NCI-H526 (cell line): ENCODE measurements at places on chromosomes 11 and 22.

- DNase-seq: no peak
Measured at GRCh38 chr11:130642994-130643393, 194.5 kb downstream of the ADAMTS15 start.

- DNase-seq: no peak
Measured at GRCh38 chr22:41857155-41857859, 24.4 kb downstream of the SREBF2 start.

DNA sequence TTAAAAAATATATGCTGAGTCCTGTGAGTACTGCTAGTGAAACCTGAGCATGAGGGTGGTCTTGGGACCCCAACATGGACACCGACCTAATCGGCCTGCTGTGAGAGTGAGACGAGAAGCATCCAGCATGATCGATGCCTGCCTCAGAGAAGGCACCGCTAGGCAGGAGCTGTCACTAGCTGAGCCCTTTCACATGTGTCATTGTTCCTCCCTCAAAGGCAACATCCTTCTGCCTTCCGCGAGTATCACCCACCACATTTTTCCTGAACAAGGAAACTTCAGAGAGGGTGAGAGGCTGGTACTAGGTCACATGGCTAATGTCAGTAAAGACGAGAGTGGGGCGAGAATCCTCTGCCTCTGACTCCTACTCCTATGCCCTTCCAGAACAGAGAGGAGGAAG, 35.6 kb downstream of the AP1B1 start:
- no peak for DNase-seq

DNA sequence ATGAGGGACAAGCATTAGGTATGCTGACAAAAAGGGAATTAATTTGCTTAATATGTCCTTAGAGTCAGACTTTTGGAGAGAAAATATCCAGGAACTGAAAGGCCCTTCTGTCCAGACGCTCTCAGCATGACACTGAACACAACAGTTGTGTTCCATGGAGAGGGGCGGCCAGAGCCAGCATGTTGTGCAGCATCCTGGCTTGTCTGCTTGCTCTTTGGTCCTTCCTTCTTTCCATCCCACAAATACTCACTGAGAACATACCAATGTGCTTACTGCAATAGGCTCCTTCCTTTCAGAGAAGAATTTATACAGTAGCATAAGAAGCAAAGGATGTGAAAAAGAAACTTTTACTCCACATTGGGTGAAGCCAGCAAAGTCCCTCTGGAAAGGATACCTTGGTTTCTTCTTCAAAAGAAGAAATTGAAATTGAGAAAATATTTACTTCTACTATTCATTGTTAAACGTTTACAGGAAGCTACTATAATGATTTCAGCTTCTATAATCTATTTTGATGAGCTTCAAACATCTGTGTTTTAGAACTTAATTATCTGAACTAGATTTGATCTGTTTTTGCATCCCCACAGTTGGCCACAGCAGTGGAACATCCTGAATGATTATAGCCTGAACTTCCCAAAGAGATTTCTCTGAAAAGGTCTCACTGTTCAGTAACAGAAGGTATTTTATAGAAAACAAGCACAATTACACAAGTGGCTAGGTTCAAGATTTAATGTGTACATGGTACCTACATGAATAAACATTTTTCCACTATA, 304.1 kb upstream of the PITPNB start:
- DNase-seq: no peak

DNA sequence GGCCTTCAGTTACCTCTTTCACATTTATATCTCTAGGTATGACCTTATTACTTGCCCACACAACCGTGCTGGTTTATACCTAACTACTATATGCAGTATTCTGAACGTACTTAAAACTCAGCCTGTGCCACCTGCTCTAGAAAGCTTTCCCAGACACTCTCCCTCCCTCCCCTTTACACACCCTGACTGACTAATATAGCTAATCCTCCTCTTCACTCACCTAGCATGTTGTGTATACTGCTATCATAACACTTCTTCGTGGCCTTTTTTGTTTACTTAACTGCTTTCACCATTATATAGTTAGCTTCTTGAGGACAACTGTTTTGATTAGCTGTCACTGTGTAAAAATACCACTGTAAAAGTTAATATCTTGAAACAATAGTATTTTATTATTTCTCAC, 23.5 kb downstream of the RNF214 start:
- no peak for DNase-seq

DNA sequence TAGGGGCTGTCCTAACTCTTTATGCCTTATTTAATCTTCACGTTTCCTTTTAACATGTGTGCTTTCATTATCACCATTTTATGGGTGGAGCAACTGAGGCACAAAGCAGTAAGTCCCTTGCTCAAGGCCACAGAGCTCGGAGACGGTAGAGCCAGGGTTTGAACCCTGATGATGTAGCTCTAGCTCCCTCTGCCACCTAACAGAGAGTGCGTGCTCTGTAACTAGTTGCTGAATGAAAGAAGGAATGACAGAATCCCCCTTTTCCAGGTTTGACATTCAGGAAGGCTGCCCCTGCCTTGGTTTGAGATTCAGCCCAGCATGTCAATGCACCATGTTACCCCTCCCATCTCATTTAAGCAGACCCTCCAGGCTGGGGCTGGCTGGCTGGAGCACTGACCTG, 193.3 kb upstream of the NAV2 start:
- DNase-seq: no peak

DNA sequence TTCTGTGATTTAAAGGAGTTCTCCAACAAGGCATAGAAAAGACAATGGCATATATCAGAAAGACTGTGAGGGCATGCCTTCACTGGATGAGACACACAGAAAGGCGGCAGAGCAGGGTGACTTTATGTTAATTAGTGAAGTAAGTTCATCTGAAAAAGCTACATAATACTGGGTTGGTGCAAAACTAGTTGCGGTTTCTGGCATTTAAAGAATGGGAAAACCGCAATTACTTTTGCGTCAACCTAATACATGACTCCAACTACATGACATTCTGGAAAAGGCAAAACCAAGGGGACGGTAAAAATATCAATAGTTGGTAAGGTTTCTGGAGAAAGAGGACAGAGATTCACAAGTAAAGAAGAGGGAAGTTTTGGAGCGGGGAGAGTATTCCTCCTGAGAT, 5.1 kb downstream of the RFPL1 start:
- no peak for DNase-seq

DNA sequence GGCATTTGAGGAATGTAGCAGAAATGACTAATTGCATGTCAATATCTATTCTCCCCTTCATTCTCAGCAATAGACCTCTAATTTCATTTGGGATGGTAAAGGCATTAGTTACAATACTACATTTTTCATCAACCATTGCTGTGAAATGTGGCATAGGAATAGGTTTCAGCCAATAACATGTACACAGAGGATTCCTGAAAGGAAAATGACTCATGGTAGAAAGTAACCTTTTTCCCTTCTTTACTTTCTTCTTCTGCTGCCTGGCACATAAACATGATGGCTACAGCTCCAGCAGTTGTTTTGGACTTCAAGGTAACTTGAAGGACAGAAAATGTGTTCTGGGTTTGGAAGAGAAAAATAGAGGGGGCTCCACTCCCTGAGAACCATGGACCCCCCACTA, 231.8 kb upstream of the CTSC start:
- DNase-seq: no peak

DNA sequence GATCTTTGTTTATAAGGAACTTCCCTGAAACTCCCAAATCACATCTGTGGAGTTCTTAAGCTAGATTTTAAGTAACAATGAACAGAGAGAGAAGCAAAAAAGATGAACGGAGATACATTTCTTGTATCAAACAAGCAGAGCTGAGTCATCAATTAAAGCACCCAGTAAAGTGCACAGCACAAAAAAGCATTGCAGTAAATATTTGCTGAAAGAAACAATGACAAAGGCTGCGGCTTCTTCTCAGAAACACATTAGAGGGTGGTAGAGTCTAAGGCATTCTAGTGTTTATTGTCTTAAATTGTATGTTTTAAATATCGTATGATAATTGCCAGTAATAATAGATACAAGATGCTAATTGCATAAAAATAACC, 941.6 kb upstream of the CHORDC1 start:
- no peak for DNase-seq

- no peak for DNase-seq
Measured at GRCh38 chr11:45266676-45267020, 19.5 kb downstream of the SYT13 start.

DNA sequence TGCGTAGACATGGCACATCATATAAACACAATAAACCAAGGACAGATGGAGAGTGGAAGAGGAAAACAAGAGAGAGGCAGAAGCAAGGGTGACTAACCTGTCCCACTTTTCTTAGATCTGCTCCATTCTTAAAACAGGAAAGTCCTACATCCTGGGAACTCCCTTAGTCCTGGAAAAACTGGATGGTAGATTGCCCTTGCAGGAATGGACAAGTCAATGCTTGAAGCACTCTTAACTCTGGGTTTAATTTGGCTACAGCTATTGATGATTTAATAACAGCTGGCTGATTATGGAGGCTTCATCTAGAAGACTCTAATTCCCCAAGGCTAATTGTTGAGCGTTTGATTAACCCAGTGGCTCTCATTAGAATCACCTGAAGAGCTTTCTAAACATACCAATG, 258.8 kb downstream of the MIAT start:
- DNase-seq: no peak

DNA sequence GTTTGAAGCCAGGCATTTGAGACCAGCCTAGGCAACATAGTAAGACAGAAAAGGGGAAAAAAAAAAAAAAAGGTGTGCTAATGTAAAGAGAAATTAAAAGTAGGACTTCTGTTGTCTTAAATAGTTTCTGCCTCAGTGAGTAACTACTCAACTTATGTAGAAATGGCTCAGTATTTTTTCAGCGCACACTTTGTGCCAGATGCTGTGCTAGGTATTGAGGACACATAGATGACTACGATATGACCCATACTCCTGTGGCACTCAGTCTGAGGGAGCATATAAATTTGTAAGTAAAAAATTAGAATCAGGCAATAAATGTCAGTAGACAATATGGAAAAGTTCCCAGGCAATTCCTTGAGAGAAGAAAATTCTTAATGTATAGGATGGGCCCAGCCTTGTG, 93.9 kb downstream of the YAP1 start:
- DNase-seq: no peak

GRCh38 chr11:117825538-117826189, 1.1 kb upstream of the FXYD2 start:
- DNase-seq: no peak

GRCh38 chr22:28893810-28894209, 10.4 kb downstream of the ZNRF3 start:
- no peak for DNase-seq

DNA sequence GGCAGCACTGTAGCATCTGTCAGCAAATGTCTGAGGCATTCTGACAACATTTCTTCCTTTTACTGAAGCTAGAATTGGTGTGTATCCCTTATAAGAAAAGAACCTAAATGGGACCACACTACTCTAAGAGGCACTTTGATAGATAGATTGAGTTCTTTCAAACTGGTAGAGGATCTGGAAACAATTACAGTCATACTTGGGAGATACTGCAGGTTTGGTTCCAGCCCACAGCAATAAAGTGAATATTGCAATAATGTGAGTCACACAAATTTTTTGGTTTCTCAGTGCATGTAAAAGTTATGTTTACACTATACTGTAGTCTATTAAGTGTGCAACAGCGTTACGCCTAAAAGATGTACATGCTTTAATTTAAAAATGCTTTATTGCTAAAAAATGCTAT, 96.9 kb downstream of the SBF2 start:
- no peak for DNase-seq

DNA sequence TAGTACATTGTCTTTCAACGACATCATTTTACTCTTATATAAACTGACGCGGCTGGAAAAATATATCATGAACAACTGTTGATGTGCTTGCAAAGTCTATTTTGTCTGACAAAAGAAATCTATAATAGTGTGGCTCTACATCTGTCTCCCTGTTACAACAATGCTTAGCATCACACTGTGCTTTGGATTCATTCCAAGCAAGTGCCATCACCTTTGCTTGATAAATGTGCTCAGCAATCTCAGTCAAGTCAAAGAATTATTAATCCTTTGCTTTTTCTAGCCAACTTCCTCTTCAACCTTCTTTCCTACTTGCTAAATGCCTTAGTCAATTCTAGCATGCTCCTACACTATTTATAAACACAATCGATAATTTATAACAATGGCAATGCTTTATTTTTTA, 140.5 kb downstream of the FCHSD2 start:
- no peak for DNase-seq

GRCh38 chr22:24550902-24551435, 4.0 kb downstream of the GUCD1 start:
- no peak for DNase-seq

- DNase-seq: no peak
Measured at GRCh38 chr22:46738647-46739093, 618 bp upstream of the CERK start.

DNA sequence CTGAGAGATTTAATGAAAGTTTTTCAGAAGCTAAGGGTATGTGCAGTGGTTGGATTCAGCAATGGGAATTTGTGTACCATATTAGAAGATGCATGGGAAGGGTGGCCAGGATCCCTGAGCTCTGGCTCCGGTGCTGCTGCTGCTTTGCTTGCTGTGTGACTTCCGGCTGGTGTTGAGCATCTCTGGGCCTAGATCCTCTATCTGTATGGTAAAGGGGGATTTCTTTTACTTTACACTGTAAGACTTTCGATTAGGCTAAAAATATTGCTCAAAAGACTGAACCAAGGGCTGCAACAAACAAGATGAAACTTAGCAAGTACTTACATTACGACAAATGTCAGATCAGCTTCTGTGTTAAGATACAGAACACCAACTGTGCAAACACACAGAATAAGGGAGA, 39.1 kb downstream of the XRRA1 start:
- DNase-seq: no peak

DNA sequence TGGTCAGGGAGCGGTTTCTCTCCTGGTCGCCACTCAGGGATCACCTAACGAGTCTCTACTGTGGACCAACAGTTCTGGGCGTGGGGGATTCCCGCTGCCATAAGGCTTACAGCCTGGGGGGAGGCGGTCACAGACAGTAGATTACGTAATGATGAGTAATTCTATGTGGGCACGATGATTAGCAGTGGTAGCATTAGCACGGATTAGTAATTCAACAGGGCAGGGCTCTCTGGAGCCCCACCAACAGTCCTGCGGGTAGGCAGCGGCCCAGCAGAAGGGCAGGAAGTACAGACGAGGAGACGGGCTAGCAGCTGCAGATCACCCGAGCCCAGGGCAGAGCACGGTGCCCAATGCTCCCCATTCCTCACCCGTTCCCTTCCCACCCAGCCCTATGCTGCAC, 3.6 kb downstream of the SHISAL1 start:
- no peak for DNase-seq
